Activated CD8-positive, alpha-beta memory T cell treated with anti-CD3 and anti-CD28 coated beads for 4 hours (primary cell): ENCODE measurements at places on chromosomes 11 and 22.

DNA sequence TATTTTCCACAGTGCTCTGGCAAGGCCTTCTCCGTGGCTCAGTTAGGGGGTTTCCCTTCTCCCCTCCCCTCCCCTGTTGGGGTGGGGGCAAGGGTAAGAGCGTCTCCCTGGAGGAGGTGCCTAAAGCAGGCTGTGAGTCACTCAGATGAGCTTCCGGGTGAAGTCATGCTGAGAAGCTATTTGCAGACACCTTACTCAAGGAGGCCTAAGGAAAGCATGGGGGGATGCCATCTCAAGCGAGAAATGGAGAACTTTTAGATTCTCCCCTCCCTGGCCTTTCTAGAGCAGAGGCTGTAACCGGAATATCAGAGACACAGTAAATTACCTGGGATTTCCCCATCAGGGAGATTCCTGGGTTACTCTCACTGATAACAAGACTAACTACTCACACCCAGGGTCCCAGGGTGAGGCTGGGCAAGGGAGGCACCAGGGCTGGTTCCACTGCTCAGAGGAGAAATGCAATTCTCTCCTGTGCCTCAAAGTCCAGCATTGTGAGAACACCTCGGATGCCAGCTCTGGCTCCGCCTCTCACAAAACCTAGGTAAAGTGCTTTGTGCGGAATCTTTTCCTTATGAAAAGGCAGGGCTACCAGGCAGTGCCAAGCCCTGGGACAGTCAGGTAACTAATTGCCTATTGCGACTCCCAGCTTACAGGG is 123.6 kb downstream of the ABTB2 start:
- DNase-seq: peak; percentile 64

DNA sequence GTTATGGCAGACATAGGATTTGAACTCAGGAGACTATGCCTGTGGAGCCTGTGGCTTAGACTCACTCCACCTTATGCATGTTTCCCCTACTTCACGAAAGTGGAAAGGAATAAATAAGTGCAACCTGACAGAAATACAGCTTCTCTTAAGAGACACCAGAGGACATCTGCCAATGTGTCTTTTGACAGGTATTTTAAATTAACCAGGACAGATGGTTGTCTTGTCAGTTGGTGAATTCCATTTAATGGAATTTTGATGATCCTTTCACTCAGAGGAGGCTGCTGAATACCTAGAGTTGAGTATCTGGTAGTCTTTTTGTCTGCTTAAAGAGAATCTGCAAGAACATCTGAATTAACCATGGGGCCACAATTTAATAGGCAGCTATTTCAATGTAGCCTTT is 46.1 kb downstream of the NELL1 start:
- no peak for DNase-seq

GRCh38 chr22:19120829-19121630 is 1.2 kb downstream of the DGCR2 start:
- DNase-seq: no peak

- DNase-seq: no peak
These were observed 186.6 kb downstream of the MAML2 start for GRCh38 chr11:96156379-96156722.

- no peak for DNase-seq
These were observed 2.2 kb upstream of the MTA2 start for GRCh38 chr11:62603776-62604299.

DNA sequence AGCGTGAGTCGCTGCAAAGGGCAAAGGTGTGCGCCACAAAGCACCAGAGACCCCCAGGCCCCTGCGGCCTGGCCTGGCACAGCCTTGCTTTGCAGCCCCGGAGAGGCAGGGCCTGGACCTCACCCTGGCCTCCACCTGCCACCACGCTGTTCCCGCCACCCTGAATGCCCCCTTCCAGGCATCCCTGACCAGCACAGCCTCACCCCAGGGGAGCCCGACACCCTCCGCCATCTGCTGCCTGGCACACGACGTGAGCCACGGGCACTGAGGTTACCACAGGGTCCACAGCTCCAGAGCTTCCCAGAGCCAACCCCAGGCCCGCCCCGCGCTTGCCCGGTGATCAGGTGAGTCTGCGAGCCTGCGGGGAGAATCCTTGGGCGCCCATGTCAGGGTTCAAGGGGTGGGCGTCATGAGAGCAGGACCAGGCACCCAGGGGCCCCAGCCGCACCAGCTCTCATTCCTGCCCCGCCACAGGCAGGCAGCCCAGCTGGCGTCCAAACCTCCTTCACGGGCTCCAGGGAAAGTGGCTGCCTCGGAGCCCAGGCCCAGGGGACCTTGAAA is 171.3 kb downstream of the BRD1 start:
- DNase-seq: no peak

- no peak for DNase-seq
These were observed 1196.2 kb upstream of the TENM4 start for GRCh38 chr11:80636999-80637398.

DNA sequence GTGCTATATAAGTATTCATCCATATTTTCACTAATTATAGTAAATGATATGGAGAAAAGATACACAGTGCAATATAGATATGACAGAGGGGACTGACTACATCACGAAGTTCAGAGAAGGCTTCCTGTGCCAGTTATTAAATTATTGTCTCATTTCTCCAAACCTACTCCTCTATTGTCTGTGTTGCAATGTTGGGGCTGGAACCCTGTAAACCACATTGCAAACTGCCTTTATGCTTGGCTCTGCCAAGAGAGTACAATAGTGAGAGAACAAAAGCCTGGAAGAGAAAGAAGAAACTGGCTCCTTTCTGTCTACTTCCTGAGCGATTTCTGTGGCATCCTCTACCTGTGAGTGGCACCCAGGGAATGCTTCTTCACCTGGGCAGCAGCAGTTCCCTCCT is 46.4 kb downstream of the ME3 start:
- no peak for DNase-seq

DNA sequence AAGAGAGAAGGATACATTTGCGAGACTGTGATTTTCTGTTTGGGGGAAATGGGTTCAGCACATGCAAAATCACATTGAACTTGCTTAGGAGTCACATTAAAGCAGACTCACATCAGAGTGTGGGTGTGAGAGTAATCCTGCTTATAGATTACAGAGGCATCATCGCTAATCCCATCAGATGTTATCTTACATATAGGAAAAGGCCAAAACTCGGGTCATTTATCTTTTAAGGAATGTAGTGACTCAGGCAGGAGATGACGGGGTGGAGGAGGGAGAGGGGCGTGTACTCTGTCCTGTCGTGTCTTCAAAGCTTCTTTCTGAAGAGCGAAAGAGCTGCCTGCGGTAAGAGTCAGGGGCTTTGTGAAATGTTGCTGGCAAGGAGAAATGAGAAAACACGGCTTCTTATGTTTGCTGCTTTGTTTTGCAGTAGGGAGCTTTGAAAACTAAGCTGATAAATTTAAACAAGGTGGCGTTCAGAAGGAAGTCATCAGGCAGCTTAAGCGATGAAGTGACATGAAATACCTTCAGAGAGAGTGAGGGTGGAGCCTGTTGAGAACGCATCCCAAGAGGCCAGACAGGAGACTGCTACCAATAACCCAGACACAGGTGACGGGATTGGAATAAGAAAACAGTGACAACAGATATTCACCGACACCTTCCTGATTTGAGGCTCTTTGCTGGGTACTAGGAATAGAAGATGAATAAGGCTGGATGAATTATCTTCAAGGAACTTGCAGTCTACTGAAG is 2.2 kb upstream of the C11orf16 start:
- DNase-seq: no peak

DNA sequence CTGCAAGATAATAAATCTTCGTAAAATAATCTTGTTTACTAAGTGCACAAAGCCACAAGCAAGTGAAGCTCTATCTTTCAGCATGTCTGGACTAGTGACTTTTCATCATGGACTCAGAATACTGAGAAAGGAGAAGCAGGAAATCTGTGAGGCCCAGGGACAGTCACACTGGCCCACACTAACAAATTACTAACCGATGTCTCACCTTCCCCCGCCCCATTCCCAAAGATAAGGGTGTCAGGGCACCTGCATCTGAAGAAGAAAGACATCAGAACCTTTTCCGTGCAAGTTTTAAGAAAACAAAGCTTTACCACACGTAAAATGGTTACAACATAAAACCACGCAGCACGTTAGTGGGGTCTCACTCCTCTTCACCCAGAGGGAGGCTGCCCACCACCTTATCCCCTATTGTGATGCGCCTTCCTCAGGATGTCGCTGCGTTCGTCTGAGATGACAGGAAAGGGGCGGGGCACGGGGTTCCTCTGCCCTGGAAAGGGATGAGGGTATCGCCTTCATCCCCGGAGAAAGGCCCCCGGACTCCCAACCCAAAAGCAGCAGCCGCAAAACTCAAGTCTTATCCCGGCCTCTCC is 616 bp downstream of the BTBD10 start:
- DNase-seq: peak; percentile 28

- no peak for DNase-seq
These were observed 148.3 kb upstream of the RASSF10 start for GRCh38 chr11:12860827-12861226.

DNA sequence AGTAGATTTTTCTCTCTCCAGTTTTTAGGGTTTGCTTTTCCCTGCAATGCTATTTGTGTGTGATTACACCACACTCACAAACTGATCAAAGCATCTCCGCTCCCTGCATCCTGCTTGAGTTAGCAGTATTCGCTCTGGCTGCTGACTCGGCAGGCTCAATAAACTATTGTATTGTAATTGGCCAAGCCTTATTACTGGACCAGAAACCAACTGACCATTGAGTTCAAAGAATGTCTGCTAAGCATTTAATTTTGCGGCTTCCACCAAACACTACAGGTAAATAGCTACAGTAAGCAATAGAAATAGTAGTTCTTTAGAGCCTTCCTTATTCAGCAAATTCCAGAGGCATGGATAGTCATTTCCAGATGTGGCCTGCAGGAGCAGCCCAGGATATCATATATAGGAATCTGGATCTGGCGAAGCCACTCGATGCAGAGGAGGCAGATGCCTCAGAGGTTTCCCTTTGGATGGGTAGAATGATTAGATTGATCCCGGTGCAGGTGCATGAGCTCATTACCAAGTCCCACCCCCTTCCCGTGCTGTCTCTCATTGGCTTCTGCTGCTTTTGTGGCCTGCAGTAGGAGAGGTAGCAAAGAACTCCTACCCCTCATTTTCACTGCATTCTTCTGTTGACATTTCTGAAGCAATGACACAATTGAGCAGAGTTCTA is 77.3 kb downstream of the COMMD9 start:
- no peak for DNase-seq

GRCh38 chr11:65816696-65817095 is 17.1 kb upstream of the SNX32 start:
- DNase-seq: no peak
